ENCODE measurements at places on chromosomes 4 and X.

DNA sequence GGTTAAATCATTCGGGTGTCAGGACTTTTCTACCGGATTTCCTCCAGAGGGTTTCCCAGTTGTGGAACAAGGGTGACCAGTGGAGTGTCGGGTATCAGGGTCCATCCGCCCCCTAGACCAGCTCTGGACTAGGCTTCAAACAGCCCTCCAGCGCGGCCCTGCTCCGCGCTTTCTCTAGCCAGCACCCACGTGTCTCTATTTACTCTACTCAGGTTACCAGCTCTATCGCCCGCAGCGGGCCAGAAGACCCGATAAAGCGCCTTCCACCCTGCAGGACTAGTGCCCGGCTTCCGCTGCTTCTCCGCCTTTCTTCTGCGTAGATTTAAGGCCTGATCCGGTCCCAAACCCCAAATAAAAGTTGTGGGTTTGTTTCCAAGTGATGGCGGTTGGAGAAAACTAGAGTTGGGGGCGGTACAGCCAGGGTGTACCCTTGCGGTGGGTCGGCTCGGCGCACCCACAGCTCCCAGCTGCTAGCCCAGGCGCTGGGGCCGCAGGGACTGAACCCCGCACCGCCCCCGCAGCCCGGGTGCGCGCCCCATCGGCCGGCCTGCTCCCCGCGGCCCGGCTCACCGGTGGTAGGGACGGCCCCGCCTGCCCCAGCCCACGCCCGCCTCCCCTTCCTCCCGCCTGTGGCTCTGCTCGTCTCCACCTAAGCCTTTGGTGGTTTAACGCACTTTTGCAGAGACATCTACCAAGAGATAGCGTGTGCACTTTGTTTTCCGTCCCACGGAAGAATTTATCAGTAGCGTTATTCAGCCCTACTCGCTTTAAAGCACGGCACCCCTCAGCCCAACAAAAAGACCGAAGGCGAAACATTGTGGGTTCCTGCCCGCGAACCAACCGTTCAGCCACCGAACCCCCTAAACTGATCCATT, 2.1 kb downstream of the LEF1 start:
- DNase-seq, result no peak

DNA sequence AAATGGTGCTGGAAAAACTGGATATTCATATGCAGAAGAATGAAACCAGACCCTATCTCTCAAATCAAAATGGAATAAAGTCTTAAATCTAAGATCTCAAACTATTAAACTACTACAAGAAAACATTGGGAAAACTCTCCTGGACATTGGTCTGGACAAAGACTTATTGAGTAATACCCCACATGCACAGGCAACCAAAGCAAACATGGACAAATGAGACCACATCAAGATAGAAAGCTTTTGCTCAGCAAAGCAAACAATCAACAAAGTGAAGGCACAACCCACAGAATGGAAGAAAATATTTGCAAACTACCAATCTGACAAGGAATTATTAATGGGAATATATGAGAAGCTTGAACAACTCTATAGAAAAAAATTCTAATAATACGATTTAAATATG, 284.4 kb upstream of the FGF16 start:
- DNase-seq, result no peak

- peak; percentile 24 for DNase-seq
These were observed 893 bp upstream of the SEPTIN11 start for GRCh38 chr4:76948443-76949275.

- no peak for DNase-seq
These were observed 63.8 kb downstream of the GPRIN3 start for GRCh38 chr4:89243733-89244252.

DNA sequence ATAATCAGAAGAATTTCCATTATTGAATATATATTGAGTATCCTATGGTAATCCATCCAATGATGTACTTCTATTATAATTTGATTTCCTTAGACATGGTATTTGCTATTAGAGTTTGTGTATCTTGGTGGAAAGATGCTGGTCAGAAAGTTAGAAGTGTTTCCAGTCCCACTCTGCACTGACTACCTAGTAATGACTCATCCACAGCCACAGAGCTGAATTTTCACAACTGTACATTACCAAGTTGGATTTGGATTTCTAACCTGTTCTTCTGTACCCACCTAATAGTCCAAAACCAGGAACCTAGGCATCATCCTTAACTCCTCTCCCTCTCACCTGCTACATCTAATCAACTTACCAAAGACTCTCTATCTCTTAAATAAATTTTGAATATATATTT, 145.4 kb downstream of the REELD1 start:
- DNase-seq, result no peak

DNA sequence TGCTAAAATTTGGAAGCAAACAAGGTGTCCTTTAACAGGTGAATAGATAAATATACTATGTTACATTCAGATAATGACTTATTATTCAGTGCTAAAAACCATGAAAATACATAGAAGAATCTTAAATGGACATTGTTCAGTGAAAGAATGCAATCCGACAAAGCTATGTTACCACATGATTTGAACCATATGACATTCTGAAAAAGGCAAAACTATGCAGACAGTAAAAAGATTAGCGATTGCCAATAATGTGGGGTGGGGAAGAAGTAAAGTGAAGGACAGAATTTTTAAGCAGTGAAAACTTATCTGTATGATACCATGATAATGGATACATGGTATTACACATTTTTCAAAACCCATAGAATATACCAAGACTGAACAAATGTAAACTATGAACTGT, 926.9 kb downstream of the FAT4 start:
- DNase-seq, result no peak

- no peak for DNase-seq
These were observed 40.6 kb downstream of the ARHGAP10 start for GRCh38 chr4:147772459-147772969.
